ENCODE measurements at places on chromosomes 1 and 21.

DNA sequence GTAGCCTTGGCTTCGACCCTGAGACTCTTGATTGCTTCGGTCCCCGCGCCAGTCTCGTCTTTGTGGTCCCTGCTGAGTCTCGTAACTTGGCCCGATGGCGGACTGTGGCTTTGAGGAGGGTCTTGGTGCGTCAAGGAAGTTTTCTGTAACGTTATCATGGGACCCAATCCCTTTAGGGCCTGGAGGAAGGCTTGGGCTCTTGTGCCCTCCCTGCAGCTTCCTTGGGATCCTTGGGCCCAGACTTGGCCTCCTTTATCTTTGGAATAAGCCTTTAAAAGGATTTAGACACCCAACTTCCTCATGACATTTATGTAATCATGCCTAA lies 371 bp downstream of the ZMPSTE24 start:
- DNase-seq, result no peak

- no peak for DNase-seq
These were observed 327.1 kb downstream of the PCP4 start for GRCh38 chr21:40194185-40194980.

GRCh38 chr1:95954585-95954984 lies 720.6 kb downstream of the RWDD3 start:
- no peak for DNase-seq

DNA sequence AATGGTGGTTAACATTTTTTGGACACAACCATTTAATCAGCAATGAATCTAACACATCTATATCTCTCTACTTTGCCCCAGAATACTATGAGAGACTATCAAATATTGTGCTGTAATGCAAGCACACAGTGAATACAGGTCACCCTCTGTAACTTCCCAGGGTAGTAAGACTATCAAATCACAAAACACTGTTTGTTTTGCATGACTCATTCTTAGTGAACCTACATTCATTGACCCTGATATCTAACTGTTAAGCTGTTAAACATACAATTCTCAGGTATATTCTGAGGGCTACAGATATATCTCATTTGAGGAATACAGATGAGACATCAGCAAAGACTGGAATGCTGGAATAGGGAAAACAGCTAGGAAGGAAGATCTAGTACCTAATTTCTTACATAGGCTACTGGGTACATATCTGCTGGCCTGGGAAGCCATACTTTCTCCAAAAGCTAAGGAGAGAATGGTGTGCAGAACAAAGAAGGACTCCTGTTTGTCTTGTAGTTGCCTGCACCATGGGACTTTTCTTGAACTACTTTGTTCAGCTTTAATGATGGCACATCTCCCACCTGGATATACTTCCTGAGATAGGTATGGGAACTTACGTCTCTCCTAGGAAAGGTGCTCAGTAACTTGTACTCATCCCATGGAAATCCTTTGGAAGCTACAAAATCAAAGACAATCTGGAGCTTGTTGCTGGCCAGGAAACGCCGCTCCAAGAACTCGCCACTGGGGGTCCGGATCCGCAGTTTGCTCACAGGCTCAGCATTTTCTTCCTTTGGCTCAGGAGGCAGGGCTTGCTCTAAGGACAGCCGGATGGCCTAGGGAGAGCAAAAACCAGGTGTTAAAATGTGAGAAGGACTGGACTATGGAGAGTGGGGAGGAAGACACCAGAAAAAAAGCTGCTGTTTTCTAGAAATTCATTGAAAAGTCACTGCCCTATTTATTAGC lies 51.9 kb upstream of the DMRTA2 start:
- DNase-seq, result no peak

DNA sequence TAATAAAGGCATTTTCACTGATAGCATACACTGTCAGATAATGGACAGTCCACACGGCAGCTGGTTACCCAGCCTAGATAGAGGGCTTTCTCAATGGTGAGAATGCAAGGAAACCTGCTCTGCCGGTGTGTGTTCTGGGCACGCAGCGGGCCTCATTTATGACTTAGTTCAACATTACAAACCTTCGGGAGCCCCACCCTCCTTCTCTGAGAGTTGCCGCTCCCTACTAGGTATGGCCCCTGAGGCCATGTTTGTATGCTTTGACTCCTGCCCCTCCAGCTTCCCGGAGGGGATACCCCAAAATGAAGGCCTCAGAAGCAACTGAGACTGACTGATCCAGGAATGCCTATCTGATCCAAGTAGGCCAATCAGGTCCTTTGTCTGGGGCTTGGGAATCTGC lies 17.2 kb upstream of the FABP3 start:
- no peak for DNase-seq

DNA sequence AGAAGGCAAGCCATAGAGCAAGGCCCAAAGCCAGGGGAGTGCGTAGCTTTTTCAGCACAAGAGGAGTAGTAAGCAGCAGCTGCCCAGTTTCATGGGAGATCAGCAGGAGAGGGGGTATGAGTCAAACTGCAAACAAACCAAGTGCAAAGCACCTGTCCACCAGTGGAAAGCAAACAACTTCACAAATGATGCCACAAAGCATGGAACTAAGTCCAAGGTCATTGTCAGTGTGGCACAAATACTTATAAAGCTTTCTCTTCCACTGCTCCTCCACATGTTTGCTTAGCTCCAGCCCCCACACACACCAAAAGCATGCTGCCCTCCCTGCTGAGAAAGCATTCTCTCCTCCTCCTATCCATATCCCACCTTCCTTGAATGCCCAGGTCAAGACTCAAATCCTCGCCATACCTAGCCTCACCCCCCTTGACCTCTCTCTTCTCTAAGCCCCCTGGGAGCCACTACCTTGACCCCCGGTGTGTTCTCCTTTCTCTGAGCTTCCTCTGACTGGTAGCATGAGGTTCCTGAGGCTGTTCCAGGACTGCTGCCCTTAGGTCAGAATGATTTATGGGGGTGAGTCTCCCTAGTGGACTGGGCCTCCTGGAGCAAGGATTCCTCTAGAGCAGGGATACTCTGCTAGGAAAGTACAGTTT lies 70.4 kb downstream of the DMAP1 start:
- no peak for DNase-seq

DNA sequence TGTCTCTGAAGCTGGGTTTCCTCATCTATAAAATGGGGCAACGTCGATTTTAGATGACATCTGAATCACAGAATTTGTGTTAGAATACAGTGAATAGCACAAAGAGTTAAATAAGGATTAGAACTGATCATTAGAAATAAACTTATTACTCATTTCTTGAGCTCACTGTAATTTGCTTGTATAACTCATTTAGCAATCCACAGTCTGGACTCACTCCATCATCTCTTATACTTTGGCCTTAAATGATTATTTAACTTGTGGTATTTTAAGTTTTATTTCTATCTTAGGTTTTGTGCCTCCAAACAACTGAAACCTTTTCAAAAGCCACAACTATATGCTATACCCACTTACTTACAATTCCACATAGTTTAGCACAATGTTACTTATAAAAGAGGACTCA lies 128.0 kb downstream of the CDC42BPA start:
- DNase-seq, result no peak
